ENCODE measurements at places on chromosomes 13 and 19.

DNA sequence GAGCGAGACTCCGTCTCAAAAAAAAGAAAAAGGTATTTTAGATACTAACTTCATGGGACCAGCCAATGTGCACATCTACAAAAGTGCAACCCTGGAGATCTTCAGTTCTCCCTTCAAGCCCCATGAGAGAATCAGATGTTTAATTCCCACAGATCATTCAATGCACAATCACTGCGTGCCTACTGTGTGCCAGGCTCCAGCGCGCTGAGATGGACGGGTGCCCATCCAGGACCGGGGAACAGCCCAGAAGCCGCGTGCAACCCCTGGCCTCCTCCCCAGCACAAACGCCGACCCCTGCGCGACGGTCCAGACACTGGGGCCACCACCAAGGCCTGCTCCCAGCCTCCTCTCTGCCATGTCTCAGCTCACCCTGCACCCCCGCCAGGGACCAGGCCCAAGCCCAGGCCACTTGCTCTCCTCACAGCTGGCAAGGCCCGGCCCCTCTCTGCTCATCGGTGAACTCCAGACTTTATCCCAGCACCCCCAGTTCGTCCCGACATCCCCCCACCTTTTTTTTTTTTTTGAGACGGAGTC lies 5.3 kb downstream of the BTBD2 start:
- no peak for DNase-seq

DNA sequence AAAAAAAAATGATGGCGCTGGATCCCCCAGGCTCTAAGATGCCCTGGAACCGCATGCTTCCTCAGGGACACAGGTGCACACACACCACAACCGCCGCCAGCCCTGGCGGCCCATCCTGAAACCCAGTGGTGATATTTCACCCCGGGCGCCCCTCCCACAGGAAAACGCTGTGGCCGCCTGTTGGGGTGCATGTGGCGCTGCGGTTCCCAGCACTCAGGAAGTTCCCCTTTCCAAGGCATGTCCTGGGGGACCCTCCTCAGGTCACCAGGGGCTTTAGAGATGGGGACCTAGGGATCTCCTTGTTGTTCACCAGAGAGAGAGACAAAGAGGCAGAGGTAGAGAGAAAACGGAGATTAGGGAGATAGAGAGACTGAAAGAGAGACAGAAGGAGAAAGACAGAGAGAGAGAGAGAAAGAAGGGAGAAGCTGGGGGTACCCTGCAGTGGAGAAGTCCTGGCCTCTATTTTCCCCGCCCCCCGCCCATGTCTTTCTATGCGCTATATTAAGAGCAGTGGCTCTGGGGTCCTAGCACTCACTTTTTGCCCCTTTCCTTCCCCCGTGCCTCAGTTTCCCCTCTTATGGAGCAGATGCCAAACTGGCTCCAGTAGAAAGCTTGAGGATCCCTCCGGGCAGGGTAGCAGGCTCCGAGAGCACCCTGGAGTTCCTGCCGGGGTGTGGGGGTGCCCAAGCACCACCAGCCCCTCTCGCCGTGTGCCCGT lies 2.3 kb downstream of the ADGRE2 start:
- DNase-seq: no peak

DNA sequence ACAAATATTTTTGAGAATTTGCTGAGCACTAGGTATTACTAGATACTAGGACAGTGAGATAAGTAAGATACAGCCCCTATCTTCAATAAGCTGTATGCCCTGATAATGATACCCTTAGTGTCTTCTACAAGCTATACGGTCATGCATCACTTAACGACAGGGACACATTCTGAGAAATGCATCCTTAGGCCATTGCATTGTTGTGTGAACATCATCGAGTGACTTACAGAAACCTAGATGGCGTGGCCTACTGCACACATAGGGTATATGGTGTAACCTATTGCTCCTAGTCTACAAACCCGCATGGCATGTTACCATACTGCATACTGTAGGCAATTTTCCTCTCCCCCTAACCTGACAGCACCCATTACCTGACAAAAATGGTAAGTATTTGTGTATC lies 64.9 kb downstream of the LRCH1 start:
- DNase-seq: no peak

DNA sequence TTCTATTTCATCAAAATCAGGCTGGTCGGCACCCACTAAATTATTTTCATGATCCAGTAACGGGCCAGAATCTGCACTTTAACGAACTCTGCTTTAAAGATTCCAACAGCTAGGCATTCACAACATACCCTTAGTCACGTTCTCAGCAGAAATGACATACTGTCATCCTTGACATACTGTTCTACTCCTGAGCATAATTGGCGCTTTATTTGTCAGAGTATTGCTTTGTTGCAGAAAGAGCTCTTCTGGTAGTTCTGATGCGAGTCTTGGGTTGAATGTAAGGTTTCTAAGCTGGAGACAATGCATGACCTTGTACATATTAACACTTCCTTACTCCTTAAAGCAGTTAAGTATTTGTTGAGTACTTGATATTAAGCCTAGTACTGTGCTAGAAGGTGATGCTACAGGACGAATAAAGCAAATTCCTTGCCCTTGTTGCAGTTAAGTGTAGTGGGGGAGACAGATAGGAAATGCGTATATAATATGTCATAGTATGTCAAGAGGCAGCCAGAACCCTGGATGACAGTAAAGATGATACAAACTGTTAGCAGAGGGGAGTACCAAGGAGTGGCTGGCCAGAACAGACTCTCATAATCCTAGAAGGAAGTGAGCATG lies 32.2 kb downstream of the FRY start:
- DNase-seq: no peak

GRCh38 chr13:110471833-110472162 lies 89.7 kb downstream of the RAB20 start:
- DNase-seq: peak; percentile 53

DNA sequence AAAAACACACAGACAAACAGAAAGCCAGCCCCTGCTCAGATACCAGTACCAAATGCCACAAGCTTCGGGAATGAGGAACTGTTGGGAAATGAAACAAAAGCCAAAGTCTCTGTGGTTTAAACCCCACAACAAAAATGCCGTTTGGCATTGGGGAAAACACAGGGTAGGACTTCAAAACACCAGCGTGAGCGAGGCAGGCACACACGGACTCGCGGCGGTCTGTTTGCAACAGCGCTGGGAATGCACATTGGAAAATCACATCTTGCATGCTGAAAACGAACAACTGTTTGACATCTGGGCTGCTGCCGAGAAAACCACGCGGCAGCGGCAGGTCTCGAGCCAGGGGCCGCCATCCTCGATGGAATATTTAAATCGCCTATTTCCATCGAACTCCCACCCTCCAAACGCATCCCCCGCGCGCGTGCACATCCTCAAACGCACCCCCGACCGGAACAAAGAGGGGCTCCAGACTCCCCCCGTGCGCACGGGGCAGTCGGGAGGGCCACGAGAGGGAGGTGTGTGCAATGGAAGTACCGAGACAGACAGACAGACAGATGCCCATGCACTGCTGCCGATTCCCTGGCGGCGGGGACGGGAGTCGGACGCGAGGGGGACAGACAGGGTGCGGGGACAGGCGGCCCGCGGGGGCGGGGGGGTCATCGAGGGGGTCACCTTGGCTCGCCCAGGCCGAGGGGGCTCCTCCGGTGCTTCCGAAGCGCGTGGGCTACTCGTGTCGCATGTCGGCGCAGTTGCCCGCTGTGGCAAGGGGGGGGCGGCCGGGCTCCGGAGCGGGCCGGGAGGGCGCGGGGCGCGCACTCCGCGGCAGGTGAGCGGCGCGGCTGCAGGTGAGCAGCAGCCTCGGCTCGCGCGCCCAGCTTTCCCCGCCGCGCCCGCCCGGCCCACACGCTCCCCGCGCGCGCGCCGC lies at the start of gene GPR12:
Gene GPR12, minus strand, starts transcription at position 880 of the 925 bp plus-strand sequence. CDS start 959 bp downstream, outside the sequence.
- peak; percentile 24 for DNase-seq

GRCh38 chr13:20390526-20391175 lies 135.0 kb downstream of the CRYL1 start:
- DNase-seq: no peak

- DNase-seq: no peak
These were observed 10.4 kb downstream of the EXOSC8 start for GRCh38 chr13:37011002-37011401.

GRCh38 chr19:5824751-5825150 lies 14.8 kb downstream of the FUT6 start:
- no peak for DNase-seq

All from femur (tissue), 1 donor.